IMR-90 (cell line): ENCODE measurements at places on chromosomes 11 and 22. TPM values are rescaled to one million over a fixed set of nuclear protein-coding genes. Genes with fewer than 3 reads are reported as not detected.
A peak's percentile ranks its signal among the peaks of the same experiment; 100 is the strongest.

DNA sequence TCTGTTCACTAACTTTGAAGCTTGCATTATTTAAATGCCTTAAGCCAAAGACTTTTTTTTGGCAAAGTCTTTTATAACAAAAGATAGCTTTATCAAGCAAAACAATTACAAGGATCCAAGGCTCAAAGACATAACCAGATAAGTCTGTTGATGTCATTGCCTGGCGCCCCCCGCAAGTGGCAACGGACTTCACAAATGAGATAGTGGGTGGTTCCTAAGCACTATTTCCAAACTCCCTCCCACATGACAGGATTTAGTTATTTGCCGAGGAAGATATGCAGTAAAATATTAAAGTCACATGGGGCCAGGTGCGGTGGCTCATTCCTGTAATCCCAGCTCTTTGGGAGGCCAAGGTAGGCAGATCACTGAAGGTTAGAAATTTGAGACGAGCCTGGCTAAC, 194.2 kb upstream of the DDI1 start:
- no peak for DNase-seq

MS4A4A gene
- not detected in 2 replicates for total RNA-seq

DNA sequence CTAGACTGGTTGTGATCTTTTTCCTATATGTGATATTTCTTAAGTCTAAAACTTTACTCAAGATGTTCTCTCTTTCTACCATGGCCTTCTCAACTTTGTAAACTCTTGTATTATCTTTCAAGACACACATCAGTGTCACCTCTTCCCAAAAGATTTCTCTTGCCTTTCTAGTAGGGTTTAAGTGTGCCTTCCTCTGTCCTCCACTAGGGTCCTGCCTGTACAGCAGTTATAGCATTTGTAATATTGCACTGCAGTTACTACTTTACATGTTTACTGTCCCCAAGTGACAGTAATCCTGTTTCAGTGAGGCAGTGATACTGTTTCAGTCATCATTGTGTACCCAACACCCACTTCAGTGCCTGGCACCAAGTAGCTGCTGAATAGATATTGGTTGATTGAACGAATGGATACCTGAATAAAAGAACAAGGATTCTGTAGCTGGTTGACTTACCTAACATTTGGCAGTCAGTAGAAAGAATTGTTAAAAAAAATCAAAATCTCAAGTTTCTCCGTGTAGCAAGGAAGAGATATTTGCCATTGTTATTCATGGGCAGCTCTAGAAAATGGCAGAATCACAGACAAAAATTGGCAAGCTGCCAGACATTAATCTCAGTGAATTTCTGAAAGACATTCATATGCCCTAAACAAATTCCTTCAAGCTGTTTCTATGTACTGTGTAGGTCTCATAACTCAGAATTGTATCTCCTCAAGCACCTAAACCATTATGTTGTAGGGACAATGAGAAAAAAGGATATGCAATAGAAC, 79.4 kb downstream of the RBMXL2 start:
- DNase-seq, result no peak

DNA sequence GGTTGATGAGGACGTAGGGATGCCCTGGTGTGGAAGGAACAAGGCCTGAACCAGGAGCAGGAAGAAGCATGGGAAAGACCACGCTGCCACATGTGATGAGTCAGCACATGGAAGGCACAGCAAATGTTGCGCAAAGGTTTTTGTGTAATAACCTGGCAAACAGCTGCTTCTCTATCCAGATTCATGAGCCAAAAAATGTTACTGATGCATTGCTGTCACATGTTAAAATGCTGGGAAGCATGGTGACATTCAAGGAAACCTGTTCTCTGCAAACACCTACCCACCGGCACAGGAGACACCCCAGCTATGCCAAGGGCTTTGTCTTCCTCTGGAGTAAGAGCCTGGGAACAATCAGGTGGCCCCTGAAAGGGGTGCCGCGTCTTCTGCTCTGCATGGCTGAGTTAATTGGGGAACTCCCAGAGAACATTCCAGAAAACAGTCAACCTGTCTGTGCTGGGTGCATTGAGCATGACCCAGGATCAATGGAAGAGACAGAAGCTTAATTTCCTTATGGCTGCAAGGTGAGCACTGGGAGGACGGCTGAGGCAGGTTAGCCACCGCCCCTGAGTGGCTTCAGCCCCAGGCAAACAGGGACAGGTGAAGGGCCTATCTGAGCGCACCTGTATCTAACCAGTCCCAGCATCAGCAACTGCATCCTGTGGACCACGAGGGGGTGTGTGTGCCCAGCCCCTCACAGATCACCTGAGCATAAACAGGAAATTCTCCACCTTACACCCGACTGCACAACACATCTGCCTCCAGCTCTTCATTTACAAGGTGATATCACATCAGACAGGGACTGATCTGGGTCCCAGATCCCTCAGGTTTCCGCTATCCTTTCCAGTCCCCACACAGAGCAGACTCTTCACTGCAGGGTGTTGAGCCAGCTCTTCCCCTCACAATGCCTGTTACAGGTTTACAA, 108.4 kb downstream of the GGTLC2 start:
- DNase-seq, result peak; percentile 47

FOLR1 gene
- total RNA-seq, result not detected in 2 replicates

DNA sequence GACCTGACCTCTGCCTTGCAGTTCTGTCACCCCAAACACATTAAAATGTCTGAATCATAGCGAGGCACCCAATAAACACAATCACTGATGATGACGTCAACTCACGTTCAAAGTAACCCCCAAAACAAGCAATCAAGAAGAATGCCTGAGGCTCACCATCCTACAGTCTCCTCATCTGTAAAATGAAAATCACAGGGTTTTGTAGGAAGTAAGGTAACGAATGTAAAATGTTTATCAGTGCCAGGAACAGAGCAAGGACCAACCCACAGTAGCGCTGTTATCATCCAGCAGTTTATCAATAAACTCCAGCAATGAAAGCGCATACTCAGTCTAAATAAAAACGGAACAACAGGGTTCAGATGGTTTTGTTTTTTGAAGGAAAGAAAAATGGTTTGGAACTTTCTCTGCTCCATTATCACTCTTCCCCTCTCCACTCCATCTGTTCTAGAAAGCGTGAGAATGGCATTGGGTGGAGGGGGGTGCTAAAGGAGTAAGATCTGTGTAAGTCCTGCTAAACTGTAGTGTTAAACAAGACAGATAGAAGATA, 110.5 kb downstream of the MICAL3 start:
- DNase-seq, result peak; percentile 58

SLC17A6 gene
- total RNA-seq, result not detected in 2 replicates

DNA sequence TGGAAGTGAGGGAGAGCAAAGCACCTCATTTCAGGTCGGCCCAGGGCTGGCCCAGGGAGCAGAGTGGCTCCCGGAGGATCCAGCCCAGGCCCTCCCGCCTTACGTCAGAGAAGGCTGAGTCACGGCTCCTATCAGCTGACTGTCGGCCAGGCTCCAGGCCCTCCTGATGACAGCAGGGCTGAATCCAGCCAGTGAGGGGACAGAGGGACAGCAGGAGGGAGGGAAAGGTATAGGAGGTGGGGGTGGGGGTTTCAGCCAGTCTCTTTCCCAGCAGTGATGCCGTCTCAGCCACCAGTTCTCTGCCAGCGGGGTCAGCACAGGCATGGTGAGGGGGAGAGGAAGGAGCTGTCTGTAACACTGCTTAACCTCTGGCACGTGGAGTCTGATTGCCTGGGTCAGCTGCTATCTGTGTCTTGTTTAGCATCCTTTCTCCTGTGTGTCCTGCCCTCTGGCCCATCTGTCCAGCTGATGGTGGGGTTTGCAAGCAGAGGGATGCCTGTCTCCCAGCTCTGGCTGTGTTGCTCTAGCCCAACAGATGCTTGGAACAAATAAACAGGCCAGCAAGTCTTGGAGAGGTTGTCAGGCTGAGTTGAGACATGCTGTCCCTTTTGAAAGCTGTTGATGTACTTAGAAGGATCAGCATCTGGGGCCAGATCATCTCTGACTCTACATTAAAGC, 74.0 kb downstream of the ADAMTS15 start:
- DNase-seq, result peak; percentile 97
